ENCODE measurements at places on chromosomes 2 and 18.

GRCh38 chr18:6891788-6892187 lies 162.3 kb downstream of the ARHGAP28 start:
- no peak for DNase-seq

- no peak for DNase-seq
Measured at GRCh38 chr2:69167469-69167822, 154.5 kb downstream of the ANTXR1 start.

GRCh38 chr2:232369126-232369951 lies 9.2 kb upstream of the ALPP start:
- no peak for DNase-seq

- DNase-seq = no peak
Measured at GRCh38 chr2:33671198-33671597, 72.1 kb upstream of the FAM98A start.

GRCh38 chr2:95309599-95309998 lies 12.5 kb downstream of the KCNIP3 start:
- DNase-seq = no peak

DNA sequence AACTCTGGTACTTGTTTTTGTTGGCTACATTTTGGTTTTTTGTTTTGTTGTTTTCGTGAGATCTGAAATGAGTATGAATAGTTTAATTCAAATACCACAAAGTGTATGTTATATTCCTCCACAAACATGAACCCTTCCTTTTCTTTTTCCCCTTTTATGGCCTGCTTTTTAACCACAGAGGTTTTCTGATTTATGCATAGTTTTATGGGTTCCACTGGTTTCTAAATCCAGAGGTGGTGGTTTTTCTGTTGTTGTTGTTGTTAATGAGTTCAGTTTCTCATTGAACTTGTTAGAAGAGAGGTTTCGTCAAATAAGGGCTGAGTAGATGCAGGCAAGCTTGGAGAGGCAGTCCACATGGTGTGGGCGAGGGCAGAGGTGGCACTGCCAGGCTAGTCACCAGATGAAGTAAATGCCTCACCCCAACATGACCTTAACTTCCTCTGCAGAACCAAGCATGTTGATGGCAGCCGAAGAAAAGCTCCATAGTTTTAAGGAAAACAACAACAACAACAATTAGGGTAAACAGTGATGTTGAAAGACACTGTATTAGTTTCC lies 72.5 kb downstream of the RIF1 start:
- no peak for DNase-seq

DNA sequence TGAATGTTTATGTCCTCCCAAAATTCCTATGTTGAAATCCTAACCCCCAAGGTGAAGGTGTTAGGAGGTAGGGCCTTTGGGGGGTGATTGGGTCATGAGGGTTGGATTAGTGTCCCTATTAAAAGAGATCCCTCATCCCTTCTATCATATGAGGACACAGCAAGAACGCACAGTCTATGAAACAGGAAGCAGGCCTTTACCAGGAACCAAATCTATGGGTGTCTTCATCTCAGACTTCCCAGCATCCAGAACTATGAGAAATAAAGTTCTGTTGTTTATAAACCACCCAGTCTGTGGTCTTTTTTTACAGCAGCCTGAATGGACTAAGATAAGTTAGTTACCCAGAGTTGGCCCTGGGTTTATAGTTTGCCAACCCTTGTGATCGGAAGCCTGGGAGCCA lies 153.1 kb downstream of the INO80D start:
- no peak for DNase-seq

DNA sequence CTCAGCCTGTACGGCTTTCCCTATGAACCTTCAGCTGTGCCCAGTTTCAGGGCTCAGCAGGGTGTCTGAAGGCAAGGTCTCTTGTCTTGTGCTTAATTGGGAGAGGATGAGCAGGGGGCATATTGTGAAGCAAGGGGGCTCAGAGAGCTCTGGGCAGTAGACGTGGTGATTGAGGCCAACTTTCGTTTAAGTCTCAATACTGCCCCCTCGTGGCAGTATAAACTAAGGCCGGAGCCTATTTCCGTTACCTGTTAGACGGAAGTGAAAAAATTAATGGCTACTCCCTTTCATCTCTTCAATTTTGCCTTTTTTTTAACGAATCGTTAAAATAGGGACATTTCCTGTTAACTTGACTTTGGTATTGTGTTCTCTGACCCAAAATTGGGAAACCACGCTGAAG lies 193.4 kb downstream of the TDRD15 start:
- peak; percentile 40 for DNase-seq
